ENCODE measurements at places on chromosomes 3 and 15.
A peak's percentile ranks its signal among the peaks of the same experiment; 100 is the strongest.

GRCh38 chr3:13600950-13601691, 52.2 kb downstream of the FBLN2 start:
- DNase-seq, result no peak

DNA sequence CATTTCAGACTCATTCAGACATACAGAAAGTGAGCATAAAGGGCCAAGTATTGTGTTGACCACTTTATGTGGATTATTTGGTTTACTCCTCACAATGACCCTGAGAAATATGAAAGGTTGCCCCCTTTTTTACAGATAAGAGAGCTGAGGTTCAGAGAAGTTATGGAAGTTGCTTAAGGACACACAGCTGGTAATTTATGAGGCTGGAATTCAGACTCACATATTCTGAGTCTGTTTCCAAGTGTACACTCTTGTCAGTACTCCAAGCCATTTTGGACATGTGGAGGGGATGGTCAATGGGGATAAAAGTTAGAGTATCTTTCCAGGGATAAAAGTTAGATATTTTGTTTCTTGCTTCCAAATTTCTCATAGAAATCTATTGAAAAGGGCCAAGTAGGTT, 15.9 kb downstream of the ITPR1 start:
- no peak for DNase-seq

GRCh38 chr3:188756241-188756640, 415.5 kb upstream of the TPRG1 start:
- DNase-seq, result no peak

DNA sequence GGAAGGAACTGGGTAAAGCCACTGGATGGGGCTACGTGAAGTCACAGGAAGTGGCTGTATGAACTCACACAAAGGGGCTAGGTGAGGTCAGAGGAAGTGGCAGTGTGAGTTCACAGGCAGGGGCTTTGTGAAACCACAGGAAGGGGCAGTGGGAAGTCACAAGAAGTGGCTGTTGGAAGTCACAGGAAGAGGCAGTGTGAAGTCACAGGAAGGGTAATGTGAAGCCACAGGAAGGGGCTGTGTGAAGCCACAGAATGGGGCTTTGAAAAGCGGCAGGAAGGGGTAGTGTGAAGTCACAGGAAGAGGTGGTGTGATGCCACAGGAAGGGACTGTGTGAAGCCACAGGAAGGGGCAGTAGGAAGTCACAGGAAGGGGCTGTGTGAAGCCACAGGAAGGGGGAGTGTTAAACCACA, 34.6 kb downstream of the GASK1A start:
- no peak for DNase-seq

DNA sequence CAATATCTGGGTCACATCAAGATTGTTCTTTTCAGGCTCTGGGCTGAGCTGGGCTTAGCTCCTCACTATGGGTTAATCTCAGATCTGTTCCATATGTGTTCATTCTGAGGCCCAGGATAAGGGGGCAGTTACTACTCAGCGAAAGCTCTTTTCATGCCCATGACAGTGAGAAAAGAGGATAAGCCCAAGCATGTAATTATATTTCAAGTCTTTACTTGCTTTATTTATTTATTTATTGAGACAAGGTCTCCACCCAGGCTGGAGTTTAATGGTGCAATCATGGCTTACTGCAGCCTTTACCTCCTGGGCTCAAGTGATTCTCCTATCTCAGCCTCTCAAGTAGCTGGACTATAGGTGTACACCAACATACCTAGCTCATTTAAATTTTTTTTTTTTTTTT, 44.7 kb upstream of the SELENOK start:
- DNase-seq, result no peak

DNA sequence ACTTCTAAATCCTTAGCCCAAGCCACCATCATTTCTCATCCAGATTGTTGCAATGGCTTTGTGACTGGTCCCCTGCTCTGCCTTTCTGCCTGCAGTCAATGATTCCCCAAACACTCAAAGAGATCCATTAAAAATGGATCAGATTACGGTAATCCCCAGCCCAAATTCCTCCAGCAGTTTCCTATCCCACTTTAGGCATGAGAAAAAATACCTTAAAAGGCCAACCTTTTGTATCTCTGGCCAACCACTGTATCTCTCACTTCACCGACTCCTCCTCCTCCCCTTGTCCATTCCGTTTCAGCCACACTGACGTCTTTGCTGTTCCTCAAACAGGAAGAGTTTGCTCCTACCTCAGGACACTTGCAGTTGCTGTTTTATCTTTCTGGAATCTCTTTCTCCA, 20.9 kb upstream of the IL1RAP start:
- DNase-seq, result no peak

DNA sequence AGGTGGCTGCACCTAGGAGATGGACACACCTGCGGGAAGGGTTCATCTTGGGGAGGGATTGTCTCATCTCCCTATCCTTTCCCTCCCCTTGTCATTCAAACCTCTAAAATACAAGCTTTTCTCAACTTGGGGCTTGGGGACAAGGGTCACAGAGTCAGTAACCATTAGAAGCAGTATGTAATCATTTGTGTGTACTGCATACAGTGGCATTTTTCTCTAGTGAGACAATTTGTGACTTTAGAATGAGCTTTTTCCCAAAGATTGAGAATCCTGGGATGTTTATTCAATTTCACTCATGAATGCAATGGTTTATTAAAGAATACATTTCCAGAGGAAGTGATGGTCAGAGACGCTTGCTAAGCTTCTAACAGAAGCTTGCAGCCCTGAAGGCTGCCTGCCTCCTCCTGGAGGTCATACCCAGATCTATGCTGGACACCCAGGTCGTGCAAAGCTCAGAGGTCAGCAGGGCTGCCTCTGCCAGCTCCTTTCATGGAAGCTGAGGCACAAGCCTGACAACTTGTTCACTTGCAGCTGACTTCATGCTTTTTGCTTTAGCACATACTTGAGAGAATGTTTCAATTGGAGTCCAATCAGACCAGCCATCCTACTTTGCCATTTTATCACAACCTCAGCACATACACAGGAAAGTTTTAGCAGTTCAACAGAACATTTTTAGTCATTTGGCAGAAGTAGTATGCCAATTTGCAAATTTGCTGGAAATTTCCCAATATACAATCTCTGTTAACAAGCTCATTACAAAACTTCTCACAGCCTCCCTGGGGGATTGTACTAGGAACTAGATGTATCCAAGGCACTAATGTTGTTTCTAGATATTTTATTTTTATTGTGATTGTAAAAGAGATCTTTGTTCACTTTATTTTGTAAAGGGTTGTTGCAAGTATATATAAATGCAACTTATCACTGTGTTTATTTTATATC, 25.6 kb upstream of the ALDH1L1 start:
- no peak for DNase-seq

DNA sequence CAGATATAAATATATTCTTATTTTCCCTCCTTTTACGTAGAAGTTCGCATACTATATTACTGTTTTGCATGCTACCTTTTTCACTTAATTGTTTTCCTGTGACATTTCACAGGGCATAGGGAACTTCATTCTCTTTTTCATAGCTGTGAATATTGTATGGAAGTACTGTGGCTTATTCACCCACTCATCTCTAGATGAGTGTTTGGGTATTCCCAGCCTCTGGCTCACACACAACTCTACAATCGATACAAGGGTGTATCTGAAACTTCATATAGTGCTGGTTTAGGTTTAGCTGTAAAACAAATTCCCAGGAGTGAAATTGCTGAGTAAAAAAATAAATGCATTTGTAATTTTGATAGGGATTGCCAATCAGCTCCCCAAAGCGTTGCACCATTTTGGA, 55.3 kb upstream of the MAGI1 start:
- no peak for DNase-seq

DNA sequence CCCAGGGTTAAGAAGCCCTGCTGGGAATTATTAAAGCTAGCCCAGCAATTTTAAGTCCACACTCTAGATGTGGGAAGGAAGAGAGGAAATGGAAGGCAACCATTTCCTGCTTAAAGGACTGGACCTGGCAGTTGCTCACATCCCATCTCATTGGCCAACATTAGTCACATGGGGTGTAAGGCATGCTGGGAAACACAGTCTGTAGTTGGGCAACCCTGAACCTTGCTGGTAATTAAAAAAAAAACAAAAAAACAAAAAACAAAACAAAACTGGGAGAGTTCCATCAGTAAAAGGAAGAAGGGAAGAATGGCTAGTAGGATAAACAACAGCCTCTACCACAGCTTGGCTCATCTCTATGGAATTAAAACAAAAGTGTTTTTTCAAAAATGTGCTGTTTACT, 136.0 kb downstream of the VGLL4 start:
- DNase-seq, result no peak

DNA sequence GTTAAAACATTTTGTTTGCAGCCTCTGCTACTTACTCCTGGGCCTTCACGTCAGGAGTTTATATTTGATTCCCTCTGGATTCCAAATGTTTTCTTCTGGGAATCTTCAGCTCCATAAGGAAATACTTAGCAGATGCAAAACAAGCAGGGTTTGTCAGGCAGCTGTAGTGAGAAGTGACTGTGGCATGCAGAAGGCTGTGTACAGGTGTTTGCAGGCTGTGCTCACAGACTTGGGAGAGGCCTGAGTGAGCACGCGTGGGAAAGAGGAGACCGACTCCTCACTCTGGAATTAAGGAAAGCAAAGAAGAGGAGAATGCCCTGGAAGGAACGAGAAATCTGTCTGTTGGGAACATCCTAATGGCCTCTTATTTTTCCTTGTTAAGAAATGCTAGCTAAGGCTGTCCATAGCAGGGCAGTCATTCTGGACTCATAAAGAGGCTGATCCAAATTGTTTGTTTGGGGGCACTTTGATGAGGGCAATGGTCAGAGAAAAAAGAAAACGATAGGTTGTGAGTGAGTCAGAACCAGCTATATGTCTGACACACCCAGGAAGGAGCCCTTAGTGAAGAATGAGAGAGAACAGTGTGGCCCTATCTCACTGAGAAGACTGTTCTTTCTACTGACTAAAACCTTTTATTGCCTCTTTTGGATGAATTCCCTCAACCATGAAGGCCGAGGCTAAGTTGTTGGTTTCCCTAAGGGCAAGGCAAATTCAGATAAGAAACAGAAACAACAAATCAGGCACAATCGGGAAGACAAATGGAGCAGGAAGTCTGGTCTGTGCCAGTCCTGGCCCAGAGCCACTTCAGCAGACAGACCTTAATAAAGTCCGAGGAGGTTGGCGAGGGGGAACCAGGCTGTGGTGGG, 82.6 kb downstream of the TGFBR2 start:
- peak; percentile 40 for DNase-seq

- no peak for DNase-seq
These were observed 211.7 kb downstream of the GABRB3 start for GRCh38 chr15:26561130-26561529.

GRCh38 chr3:184117636-184118035, 17.5 kb upstream of the EIF2B5 start:
- DNase-seq, result no peak

DNA sequence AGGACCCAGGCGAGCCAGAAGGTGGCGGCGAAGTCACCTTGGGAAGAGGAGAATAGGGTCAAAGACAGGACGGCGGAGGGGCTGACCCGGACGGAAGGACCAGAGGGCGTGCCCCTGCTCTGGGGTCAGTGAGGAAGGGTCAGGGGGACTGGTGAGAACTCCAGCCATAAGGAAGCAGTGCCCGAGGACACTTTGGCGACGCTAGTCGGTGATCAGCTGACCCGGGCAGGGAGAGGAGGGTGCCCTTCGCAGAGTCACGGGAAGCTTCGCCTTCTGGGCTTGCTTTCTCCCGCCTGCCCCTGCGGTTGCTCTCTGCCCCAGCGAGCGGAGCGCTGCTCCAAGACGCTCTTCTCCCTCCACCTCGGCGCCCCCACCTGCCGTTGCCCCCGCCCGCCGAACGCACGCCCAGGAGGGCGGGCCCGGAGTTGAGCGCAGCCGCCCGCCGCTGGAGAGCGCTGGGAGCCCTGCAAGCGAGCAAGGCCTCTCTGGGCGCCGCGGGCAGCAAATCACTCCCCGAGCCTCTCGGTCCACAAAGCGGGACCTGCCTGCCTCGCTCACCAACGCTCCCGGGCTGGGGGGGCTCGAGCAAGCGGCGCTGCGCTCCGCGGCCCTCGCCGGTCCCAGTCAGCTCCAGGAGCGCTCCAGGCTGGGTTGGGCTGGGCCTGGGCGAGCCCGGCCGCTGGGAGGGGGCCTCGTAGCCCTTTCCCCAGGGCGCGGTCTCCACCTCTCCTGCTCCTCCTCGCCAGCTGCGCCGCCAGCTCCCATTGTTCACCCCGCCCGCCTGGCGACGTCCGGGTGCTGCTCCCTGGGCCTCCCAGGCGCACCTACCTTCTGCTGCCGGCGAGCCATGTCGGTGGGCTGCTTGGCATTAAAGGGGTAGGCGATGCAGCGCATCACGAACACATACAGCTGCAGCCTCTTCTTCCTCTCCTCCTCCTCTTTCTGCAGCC, 1.2 kb downstream of the CADPS start:
- no peak for DNase-seq

GRCh38 chr3:61858054-61858453, 296.7 kb downstream of the PTPRG start:
- DNase-seq, result peak; percentile 63

DNA sequence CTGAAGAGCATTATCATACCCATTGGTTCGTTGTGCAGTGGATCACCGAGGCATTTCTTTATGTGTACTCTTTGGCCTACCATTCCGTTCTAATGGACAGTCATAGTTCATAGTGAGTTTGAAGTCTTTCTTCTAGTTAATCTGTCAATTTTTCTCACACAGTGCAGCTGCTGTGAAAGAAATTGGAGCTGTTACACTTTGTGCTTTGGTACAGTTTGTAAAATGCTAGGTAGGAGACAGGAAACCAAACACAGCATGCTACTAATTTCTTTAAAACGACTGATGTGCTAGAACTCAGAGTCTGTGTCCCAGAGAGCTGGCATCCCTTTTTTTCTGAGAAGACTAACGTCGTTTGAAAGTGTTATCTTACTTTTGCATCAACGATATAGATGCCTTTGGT, 218.9 kb downstream of the CNTN4 start:
- no peak for DNase-seq

All from NCI-H2029 treated with DMSO at 0.1 percent for 48 hours (cell line).